Stimulated activated CD8-positive, alpha-beta memory T cell treated with anti-CD3 and anti-CD28 coated beads, Interleukin-7, amount 100 ng/mL, for 1 hour (primary cell): ENCODE measurements at places on chromosomes 11 and 22.

- no peak for DNase-seq
Observed at GRCh38 chr11:14132312-14132711, 169.8 kb downstream of the SPON1 start.

- DNase-seq: no peak
Observed at GRCh38 chr22:24433828-24434470, 6.5 kb downstream of the ADORA2A start.

DNA sequence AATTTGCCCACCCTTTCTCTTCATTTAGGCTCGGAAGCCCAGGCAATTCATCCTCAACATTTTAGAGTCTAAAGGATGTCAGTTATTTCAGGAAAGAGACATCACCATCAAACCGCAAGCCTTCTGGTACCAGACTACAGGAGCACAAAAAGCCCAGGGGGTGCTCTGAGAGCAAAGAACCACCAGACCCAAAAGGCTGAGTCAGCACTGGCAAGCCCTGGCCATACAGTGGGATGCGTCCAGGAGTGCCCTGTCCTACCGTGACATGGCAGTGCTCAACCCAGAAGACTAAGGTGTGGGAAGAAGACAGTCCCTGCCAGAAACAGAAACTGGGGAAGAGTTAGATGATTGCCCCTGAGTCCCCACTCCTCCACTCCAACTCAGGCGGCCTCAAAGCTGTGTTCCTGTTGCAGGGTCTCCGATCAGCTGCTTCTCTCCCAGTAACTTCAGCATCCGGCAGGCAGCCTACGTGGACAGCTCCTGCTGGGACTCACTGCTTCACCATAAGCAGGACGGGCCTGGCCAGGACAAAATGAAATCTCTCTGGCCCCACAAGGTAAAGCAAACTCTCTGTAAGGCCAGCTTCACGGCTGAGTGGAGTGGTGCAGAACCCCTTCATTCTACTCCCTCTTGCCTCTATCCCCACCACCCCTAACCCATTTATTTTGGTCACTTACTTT lies 1.5 kb downstream of the PANX3 start:
- DNase-seq: no peak

GRCh38 chr11:121574801-121575200 lies 122.0 kb upstream of the SORL1-AS1 start:
- DNase-seq: no peak

DNA sequence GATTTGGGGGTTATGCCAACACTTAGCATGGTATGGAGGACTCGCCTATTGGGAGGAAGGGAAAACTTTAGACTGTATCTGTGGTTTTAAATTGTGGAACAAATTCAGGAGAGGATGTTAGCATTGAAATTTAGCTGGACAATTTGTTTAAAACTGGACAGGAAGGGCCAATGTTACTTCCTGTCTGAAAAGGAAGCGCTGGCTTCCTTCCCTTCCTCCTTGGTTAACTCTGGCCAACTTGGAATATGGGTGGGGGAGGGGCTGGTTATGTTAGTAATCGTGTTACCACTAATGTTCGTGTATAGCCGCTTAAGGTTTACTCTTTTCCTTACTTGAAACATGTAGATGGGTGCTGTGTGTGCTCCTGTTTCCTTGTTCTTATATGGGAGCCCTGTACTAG lies 13.9 kb downstream of the CTNND1 start:
- DNase-seq: no peak

- peak; percentile 78 for DNase-seq
Observed at GRCh38 chr22:50341977-50342650, 1.0 kb upstream of the PPP6R2 start.

GRCh38 chr11:102111787-102112508 lies 1.7 kb downstream of the YAP1 start:
- no peak for DNase-seq

DNA sequence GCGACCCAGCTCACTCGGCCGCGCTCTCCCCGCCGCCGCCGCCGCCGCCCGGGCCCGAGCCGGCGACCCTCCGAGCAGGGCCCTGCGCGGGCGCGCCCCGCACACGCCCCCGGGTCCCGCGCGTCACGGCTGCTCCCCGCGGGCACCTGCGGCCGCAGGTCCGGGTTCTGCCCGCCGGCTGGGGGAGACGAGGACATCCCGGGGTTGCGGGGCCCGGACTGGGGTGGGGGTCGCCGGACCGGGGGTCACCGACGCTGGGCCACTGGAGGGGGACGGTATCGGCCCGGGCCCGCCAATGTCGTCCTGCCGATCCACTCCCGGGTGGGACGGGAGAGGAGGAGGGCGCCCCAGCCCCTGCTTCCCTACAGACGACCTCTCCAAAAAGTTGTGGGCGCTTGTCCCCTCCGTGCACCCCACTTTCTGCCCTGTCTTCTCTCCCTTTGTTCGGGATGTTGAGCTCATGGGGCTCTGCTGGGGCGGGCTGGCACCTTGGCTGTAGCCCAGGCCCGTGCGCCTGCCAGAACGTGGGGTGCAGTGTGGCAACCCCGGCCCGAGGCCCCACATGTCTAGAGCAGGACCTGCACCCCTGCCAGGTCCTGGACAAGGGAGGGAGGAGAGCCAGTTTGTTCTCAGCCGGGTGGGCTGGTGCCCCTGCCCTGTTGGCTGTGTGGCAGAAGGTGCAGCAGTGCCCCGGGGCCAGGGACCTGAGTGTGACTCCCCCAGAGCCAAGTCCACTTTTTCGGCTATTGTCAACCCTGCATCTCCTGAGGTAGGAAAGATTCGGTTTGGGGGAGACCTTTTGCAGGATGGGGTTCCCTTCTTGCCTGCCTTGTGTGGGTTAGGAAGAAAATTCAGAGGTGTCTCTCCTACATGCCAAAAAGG lies 40.2 kb upstream of the CELSR1 start:
- no peak for DNase-seq

DNA sequence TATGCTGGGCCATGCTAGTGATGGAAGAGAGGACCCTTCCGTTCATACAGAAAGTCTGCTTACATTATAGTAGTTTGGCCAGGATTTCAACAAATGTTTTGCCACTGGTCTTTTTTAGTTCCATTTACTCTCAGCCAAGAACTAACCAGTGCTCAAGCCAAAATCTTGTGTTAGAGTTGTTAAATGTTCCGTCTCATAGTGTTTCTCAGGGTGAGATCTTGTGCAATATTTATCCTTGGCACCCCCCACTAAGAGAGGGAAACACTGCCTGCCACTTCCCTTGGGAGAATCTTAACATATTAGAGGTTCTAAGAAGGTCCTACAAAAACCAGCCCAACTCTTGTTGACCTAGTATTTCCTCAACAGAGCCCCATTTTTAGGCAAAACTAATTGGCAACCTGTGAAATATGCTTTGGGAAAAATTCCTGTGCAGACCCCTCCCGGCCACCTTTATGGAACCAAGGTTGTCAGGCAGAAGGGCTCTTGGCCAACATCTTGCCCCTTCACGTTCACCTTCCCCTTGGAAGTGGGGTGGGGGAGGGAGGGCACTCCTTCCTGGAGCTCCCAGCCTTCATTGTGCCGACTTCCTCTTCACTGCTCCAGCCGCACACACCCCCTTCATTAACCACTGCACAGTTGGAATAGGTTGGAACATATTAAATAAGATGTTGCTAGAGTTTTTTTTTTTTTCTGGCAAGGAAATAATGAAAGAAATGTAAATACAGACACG lies 173.2 kb upstream of the SORL1-AS1 start:
- DNase-seq: no peak

DNA sequence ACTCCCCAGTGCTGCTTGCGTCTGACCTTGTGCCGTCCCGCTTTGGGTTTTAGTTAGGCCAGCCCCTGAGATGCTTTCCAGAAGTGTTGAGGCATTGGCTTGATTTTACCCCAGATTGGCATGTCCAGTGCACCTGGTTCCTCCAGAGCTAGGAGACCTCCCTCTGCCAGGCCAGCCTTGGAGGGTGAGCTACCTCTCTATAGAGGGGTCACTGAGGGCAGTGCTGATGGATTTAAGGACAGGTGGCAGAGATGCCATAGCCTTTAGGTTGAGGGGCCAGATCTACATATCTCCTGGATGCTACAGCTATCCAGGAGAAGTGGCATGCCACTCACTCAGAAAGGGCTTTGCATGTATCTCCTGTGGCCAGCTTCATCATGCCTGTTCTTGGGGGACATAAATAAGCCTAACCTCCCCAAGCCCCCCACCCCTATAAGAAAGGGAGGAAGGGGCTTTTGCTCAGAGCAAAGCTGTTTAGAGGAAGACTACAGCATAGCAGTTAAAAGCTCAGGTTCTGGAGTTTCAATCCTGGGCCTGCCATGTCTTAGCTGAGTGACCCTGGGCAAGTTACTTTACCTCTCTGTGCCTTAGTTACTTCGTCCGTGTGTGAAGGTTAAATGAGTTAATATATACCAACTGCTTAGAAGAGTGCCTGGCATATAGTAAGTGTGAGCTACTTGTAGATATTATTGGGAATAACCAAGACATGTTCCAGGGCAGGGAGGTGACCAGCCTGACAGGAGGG lies 6.4 kb downstream of the UBE2L3 start:
- DNase-seq: no peak

GRCh38 chr11:88886796-88887195 lies 179.0 kb downstream of the GRM5 start:
- no peak for DNase-seq

DNA sequence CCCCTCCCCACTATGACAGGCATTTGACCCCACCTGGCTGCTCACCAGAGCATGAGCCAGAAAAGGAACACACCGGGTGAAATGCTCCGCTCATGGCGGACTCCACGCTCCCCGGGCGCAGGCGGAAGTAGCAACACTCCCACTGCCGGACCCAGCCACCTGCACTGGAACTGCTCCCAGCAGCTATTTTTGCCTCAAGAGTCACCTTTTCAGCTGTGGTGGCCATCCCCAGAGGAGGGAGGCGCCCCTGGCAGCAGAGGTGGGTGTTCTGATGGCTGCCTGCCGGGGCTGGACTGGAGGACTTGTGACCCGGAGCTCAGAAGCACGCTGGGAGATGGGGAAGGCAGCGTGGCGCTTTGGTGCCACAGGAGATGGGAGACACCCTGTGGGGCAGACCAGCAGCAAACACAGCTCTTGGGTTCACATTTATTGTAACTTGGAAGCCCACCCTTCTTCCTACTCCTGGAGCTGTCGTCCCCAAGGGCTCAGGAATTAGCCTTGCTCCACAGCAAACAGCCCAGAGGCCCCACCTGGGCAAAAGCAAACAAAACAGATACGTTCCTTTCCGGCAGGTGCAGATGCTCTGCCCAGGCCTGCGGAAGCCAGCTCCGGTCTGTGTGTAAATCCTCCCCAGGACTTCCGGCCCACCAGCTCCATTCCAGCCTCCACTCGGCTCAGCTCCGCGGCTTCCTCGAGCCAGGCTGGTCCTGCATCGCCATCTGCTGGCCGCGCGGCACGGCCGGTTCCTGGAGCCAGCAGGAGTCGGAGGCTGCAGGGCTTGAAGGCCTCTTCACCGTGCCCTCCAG lies 3.7 kb downstream of the RPS19BP1 start:
- peak; percentile 78 for DNase-seq

DNA sequence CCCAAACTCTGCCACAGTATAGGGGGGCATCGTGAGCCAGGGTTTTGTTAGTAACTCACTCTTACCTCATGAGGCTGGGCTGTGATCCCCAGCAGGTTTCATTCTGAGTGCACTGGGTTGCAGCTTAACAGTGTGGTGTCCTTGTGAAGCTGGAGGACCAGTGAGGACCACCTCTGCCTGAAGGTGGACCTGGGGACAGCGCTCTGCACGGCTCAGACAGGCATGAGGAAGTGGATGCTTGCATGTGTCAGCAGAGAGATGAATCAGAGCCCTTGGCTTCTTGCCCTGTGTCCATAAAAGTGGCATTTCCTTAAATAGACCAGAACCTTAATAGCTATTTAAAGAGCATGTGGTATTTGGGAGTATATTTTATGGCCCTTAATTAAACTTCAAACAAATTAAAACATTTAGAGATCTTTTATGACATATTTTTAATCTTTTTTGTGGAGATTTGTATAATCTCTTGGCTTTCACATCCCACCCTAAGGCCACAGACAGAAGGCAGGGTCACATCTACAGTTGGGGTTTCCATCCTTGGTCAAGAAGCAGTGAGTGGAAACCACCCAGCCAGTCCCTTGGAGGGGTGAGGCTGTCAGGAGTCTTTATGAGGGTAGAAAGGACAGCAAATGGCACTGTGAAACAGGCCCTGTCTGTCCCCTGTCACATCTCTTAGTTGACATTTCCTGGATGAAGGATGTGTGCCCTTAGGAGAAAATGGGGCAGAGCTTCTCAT lies 24.8 kb upstream of the ADORA2A start:
- DNase-seq: no peak

GRCh38 chr11:24819006-24819405 lies 322.2 kb downstream of the LUZP2 start:
- no peak for DNase-seq
